Fibroblast of skin of scalp (primary cell): ENCODE measurements at places on chromosomes 16 and 17.

DNA sequence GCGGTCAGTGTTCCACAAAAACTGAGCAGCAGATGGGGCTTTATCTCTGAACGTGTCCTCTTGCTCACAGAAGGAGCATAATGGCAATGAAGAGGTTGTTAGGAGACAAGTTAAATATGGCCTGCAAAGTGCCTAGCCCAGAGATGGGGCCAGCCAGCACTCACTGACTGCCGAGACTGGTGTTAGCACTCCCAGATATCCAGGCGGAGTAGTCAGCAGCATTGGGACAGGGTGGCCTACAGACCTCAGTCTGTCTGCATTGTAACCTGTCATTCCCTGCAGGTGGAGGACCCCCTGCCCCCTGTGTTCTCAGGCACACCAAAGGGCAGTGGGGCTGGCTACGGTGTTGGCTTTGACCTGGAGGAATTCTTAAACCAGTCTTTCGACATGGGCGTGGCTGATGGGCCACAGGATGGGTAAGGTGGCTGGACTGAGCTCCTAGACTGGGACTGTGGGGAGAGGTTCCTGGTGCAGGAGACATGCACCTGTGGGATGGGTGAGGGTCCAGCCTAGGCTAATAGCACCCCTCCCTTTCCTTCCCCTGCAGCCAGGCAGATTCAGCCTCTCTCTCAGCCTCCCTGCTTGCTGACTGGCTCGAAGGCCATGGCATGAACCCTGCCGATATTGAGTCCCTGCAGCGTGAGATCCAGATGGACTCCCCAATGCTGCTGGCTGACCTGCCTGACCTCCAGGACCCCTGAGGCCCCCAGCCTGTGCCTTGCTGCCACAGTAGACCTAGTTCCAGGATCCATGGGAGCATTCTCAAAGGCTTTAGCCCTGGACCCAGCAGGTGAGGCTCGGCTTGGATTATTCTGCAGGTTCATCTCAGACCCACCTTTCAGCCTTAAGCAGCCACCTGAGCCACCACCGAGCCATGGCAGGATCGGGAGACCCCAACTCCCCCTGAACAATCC lies 4.2 kb downstream of the MFAP4 start:
- DNase-seq: no peak

- DNase-seq: no peak
These were observed 8.7 kb upstream of the PRPF8 start for GRCh38 chr17:1693339-1693738.

DNA sequence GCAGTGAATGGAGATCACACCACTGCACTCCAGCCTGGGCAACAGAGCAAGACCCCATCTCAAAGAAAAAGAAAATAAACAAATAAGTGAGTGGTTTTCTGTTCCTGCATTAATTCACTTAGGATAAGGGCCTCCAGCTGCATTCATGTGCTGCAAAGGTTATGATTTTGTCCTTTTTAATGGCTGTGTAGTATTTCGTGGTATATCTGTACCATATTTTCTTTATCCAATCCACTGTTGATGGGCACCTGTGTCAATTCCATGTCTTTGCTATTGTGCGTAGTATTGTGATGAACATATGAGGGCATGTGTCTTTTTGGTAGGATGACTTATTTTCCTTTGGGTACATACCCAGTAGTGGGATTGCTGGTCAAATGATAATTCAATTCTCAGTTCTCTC lies 33.9 kb downstream of the SLC5A11 start:
- DNase-seq: no peak

GRCh38 chr17:57438066-57438731 lies 181.9 kb downstream of the MSI2 start:
- no peak for DNase-seq

DNA sequence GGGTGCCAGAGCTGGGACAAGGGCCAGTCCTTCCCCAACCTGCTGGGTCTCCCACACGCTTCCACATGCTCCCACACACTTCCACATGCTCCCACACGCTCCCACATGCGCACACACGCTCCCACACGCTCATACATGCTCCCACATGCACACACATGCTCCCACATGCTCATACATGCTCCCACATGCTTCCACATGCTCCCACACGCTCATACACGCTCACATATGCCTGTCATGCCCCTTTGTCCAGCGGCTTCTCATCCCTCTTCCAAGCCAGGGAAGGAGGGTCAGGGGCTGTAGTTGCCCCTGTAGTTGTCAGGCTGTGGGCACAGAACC lies 9.9 kb upstream of the METRNL start:
- no peak for DNase-seq

GRCh38 chr17:50511058-50511457 lies 2.8 kb downstream of the MYCBPAP start:
- no peak for DNase-seq

- no peak for DNase-seq
These were observed 1.2 kb downstream of the GID4 start for GRCh38 chr17:18040261-18040858.

DNA sequence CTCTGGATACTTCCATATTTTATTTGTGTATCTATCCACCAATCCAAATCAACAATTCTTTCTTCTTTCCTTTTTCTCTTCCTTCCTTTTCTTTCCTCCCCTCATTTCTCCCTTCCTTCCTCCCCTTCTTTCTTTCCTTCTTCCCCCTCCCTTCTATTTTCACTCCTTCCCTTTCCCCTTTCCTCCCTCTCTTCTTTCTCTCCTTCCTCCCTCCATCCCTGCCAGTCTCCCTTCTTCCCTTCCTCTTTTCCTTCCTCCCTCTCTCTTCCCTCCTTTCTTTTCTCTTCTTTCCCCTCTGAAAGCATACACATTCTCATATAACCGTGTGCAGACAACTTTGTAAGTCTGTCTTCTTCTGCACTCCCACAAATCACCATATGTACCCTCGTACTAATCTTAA lies 382.3 kb upstream of the MAF start:
- no peak for DNase-seq

GRCh38 chr17:67435122-67435521 lies 58.0 kb downstream of the PITPNC1 start:
- no peak for DNase-seq

- no peak for DNase-seq
These were observed 63.1 kb upstream of the SDK2 start for GRCh38 chr17:73707358-73707757.

DNA sequence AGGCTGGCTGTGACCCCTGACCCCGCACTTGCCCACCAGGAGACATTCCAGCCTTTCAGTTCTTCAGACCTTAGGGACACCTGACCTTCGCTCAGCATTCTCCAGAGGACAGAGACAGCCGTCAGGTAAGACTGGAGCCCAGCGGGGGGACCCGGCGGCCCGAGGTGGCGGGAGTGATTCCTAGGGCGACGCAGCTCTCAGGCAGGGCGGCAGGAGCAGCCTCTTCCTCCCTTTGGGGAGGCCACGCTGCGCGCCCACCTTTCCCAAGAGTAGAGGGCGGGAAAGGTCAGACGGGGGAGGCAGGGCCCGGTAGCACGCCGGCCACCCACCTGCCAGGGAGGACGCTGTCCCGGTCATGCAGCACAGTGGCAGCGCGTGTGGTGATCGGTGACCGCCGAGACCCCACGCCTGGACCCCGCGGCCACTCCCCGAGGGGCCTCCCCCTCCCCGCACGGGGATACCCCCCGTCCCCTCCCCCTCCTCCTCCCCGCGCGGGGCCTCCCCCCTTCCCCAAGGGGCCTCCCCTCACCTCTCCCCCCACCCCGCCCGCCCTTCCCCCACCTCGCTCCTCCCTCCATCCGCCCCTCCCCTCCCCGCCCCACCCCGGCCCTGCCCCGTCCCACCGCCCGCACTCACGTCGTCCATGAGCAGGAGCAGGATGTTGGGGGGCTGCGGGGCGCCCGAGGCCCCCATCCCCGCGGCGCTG lies 472 bp downstream of the GALNS start:
- no peak for DNase-seq

- peak; percentile 64 for DNase-seq
These were observed 87.4 kb upstream of the LHX1 start for GRCh38 chr17:36849871-36850348.

GRCh38 chr17:21058098-21058893 lies 15.5 kb upstream of the USP22 start:
- peak; percentile 66 for DNase-seq
